SIG-M5 (cell line): ENCODE measurements at places on chromosomes 4 and X.

DNA sequence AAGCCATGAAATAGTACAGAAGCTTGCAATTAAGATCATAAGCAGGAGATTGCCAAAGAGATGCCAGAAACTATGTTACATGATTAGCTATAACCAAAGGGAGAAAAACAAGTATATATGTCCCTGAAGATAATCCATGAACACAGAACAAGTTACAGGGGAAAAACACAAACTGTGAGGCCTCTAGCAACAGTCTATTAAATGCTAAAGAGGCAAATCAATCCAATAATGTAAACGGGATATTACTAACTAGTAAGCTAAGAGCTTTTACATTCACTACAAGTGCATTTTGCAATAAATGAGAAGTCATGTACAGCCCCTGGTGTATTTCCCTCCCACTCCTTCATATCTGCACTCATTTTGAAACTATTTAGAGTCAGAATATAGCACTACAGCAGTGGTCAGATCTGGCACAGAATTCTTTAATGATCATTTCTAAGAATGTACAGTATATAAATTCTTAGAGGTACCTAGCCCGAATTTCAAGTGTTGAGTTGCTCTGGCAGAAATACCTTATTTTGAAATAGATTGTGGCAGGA is 449.8 kb upstream of the SMIM31 start:
- DNase-seq, result no peak

GRCh38 chr4:87007528-87008446 is 73.0 kb downstream of the AFF1 start:
- no peak for DNase-seq

DNA sequence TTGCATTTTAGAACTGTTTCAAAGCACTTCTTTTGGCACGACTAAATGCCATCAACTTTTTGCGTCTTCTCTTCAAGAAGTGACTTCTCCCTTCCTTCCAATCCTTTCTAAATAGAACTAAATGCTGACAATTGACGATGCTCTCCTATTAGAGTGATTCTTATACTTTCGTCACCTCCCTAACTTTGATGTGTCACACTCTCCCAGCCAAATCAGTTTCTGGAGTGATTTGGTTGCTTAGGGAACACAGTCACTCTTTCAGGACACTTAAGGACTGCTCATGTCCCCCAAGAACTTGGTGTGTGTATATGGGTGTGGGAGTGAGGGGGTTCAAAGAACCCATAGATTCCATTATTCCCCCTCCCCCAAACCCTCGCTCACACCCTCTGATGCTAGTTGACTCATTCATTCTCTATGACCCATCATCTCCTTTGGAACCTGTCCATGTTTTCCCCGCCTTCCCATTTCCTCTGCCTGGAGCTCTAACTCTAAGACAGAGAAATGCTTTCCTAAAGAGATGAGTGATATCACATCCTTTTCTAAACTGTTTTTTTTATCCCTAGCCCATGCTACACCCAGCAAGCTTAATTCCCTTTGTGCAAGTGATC is 26.8 kb upstream of the AREG start:
- no peak for DNase-seq

DNA sequence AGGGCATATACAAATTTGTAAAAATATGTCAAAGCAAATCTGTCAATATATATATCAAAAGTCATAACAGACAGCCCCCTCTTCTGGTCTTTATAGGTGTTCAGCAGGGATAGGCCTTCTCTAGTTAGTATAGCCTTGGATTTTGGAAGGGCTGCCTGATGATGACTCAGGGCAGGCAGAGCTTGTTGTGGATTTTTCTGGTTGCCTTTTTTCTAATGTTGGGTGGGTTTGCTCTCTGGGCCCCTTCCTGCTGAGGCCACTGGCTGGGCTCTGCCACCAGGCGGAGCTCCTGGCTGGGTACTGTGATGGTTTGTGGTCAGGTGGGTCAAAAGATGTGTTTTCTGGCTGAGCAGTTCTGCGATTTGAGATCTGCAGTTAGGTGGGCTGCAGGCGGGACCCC is 294.2 kb downstream of the GRIA2 start:
- no peak for DNase-seq

DNA sequence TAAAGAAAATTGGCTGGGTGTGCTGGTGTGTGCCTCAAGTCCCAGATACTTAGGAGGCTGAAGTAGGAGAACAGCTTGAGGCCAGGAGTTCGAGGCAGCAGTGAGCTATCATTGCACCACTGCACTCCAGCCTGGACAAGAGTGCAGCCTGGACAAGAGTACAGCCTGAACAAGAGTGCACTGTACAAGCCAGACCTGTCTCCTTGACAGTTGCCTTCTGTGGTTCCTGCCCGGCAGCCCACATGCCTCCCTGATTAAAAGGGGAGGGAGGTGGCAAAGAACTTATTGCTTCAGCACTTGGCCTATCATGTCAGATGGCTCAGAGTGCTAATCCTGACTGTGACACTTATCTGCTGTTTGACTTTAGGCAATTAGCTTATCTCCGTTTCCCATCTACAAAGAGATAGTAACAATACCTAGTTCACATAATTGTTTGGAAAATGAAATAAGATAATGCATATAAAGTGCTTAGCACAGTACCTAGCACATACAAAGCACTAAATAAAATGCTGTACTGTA is 249.1 kb downstream of the DCLK2 start:
- no peak for DNase-seq

DNA sequence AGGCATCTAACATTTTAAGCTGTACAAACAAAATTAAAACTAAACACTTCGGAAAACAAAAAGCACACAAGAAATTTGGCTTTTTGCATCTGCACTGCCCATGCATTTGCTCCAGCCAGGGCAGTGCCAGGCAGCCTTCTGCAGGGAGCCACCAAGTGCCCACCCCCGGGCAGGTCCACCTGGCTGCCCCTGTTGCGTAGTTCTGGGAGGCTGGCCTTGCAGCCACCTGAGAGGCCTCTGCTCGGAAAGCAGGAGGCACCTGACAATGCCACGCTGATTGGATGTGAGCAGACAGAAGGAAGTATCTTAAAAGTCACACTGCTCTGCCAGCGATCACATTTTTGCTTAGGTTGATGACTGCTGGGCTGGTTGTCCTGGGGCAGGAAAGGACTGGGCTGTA is 3.5 kb downstream of the TMEM271 start:
- DNase-seq, result no peak

DNA sequence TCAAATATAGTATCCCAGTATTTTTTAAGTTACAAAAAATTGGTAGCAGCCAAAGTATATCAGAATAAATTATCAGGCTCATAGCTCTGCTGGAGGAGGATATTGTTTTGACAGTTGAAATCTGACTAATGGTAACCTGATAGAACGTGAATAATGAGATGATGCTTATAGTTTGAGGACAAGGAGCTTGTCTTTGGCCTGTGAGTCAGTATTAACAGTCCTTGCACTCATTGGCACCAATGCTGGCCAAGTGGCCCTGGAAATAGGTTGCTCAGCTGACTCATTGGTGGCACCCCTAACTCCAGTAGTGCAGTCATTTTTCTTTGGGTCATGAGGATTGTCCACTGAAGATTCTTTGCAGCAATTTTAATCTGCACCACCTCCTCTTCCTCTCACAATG is 203.3 kb upstream of the JADE1 start:
- no peak for DNase-seq

- DNase-seq, result no peak
Measured at GRCh38 chr4:177079327-177079726, 230.3 kb upstream of the NEIL3 start.

DNA sequence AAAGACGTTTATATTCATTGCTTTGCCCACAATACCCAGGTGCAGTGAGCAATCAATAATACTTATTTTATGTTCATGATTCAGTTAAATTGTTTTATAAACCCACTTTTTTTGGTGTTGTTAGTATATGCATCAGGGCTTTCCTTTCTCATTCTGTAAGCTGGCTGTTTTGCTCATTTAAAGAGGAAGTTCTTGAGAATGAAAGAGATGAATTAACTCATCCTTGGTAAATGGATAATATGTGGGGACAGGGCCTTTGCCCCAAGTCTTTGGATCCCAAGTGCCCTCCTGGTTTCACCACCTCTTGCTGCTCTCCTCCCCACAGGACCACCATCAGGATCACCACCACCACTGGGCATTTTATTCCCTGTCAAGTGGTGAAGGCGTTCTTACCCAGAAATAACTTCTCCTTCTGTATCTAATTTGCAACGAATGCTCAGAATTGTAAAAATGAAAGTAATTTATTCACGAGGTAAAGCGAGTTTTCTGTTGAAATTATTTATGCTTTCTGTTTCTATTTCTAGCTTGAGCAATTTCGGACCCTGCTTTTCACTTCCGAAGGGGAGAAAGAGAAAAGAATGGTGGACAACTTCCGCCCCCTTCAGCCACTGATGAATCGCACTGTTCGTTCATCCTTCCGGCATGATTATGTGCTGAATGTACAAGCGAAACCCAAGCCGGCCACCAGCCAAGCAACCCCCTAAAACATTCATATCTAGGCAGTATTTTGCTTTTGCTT is 8.2 kb upstream of the ZRSR2 start:
- DNase-seq, result no peak

DNA sequence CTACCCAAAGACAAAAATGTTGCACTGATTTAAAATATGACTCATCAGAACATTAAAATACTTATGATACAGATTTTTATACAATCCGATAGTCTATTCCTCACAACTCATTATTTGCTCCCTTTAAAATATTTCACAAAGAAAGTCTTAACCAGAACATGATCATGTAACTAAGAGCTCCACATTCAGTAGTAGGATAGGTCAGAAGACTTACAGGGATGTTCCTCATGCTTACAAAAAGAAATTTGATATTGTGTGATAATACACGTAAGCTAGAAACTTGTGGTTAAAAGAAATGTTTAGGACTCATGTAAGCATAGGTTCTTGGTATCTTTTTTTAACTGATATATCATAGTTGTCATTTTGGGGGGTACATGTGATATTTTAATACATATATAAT is 235.9 kb downstream of the PALLD start:
- DNase-seq, result no peak

DNA sequence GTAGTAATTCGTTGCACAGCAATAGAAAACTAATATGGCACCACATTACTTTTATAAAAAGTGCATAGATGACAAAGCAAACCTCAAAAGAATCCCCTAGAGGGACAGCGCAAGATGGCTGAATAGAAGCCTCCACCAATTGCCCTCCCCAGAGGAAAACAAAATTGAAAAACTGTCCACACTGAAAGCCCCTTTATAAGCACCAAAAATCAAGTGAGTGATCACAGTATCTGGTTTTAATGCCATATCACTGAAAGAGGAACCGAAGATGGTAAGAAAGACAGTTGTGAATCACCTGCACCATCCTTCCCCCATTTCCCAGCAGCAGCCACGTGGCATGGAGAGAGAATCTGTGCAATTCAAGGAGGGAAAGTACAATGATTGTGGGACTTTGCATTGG is 522.2 kb downstream of the GLUD2 start:
- DNase-seq, result no peak
